NCI-H1092 (cell line): ENCODE measurements at places on chromosomes 1 and 21.

DNA sequence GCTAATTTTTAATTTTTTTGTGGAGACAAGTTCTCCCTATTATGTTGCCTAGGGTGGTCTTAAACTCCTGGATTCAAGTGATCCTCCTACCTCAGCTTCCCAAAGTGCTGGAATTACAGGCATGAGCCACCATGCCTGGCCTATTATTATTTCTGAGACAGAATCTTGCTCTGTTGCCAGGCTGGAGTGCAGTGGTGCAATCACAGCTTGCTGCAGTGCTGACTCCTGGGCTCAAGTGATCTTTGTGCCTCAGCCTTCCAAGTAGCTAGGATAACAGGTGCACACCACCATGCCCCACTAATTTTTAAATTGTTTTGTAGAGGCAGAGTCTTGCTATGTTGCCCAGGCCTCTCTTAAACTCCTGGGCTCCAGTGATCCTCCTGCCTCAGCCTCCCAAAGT, 196.3 kb downstream of the CAMTA1 start:
- no peak for DNase-seq

DNA sequence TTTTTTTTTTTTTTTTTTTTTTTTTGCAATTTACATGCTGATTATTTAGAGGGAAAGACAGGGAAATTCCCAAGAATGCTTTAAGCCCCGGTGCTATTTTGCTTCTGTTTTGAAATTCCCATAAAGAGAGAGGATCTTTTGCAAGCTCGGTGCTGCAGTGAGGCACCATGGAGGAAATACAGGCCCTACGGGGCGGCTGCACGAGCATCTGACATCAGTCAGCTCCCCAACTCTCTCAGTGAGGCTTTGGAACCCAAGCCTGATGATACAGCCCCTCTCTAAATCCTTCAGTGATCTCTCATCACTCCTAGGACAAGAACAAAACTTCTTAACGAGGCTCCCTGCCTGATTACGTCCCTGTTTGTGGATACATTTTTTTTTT, 791 bp upstream of the CHI3L1 start:
- no peak for DNase-seq

- no peak for DNase-seq
These were observed 20.6 kb upstream of the USP24 start for GRCh38 chr1:55235722-55236121.

DNA sequence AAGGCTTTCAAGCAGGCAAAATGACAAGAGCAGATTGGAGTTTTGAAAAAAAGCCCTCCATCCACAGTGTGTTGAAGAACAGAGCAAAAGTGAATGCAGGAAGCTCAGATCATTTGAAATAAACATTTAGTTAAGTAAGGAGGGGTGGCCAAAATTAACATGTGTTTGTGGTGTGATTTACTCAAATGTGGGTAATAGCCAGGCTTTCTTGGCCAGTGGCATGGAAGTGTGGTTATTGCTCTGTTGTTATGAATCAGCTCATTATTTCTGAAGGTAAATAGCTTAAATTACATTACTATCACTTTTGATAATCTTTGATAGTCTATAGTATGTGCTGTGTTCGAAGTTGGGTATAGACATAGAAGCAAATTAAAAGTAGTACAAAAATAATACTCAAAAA, 485.9 kb downstream of the LMO4 start:
- DNase-seq: no peak

DNA sequence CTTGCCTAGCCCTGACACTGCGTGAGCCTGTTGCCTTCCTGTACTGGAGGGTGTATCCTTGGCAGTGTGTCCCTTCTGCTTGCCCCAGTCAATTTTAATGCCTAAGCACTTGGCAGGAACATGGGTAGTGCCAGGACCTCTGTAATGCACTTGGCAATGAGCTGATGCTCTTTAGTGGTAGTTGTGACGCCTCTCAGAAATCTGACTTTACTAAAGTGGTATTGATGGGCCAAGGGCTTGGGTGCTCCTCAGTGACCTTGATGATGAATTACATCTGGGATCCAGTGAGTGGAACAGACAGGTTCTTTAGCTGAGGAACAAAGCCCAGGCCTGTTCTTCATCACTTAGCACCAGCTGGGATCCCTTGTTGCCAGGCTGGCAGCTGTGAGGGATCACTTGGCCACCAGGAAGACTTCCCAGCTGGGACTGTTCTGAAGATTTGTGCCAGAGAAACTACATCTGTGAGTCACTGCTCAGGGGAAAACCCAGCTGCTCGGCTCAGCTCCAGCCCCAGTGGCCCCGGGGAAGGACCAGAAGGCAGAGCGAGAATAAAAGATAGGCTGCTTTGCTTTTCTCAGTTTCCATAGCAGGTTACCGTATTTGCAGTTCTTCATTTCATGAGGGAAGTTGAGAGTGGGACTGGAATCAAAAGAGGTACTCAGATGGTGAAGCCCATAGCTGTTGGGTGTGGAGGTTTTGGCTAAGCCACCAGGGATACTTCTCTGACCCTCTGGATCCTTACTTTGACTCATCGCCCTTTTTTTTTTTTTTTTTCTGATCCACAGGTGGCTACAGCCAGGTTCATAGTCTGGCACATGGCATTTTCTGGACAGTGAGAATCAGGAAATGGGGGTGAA, 28.5 kb upstream of the KCNA2 start:
- no peak for DNase-seq

DNA sequence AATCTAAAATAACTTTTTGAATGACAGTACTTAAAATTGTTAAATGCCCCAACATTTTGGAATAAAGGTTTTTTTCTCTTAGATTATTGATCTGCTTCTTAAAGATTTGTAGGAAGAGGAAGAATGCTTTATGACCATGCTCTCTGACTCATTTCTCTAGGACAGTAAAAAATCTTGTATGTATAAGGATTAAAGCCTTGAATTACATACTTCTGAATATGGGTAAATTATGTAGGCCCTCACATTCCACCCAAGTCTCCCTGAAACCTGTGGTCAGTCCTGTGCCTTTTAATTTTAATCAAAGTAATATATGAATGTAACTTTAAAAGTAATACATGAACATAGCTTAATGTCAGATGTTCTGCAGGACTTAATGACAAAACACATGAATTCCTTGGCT, 50.5 kb downstream of the ABCD3 start:
- DNase-seq: no peak

- DNase-seq: no peak
These were observed 12.7 kb downstream of the TNNT2 start for GRCh38 chr1:201364808-201365105.

- DNase-seq: no peak
These were observed 252.5 kb upstream of the RGS18 start for GRCh38 chr1:191905781-191906180.
